ENCODE measurements at places on chromosomes 16 and 17.

- DNase-seq: no peak
These were observed 114.5 kb upstream of the GSE1 start for GRCh38 chr16:85498607-85499006.

GRCh38 chr16:83542491-83542890, 265.3 kb upstream of the HSBP1 start:
- no peak for DNase-seq

- peak; percentile 31 for DNase-seq
These were observed 3.7 kb downstream of the ADAD2 start for GRCh38 chr16:84194470-84195200.

DNA sequence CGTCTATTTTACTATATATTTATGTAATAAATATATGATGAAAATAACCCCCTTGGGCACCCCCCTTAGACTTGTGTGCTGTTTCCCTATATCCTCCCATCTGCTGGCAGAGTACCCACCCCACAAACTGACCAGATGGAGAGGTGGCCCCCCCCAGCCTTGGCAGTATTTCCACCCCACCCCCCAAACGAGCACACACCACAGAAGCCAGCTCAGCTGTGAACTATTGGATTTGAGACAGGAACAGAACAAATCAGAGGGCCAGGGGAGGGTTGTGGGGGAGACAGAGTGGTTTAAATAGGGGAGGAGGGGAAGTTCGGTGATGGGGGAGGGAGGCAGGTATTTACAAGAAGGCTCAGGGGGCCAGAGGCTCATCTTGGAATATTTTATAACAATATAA, 7.8 kb downstream of the NR1D1 start:
- no peak for DNase-seq

DNA sequence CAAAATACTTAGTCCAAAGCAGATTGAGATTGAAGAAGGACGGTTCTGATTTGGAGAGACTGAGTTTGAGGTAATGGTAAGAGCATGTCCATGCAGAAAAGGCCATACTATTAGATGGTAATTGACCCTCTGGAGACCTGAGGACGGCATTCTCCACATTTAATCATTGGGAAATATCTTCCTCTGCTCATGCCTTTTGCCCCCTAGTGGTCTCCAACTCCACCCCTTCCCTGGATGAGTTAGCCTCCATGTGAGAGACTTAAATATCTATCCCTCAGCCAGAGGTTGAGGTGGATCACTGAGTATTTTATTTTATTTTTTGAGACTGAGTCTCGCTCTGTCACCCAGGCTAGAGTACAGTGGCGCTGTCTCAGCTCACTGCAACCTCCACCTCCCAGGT, 10.4 kb upstream of the OR3A1 start:
- no peak for DNase-seq

GRCh38 chr17:47905221-47905733, 9.2 kb downstream of the SP2 start:
- DNase-seq: no peak

- DNase-seq: no peak
These were observed 68.7 kb downstream of the AATF start for GRCh38 chr17:37017404-37017803.

- no peak for DNase-seq
These were observed 8.5 kb downstream of the SNN start for GRCh38 chr16:11676799-11677198.

GRCh38 chr17:80352216-80352895, 62.6 kb upstream of the ENDOV start:
- no peak for DNase-seq

DNA sequence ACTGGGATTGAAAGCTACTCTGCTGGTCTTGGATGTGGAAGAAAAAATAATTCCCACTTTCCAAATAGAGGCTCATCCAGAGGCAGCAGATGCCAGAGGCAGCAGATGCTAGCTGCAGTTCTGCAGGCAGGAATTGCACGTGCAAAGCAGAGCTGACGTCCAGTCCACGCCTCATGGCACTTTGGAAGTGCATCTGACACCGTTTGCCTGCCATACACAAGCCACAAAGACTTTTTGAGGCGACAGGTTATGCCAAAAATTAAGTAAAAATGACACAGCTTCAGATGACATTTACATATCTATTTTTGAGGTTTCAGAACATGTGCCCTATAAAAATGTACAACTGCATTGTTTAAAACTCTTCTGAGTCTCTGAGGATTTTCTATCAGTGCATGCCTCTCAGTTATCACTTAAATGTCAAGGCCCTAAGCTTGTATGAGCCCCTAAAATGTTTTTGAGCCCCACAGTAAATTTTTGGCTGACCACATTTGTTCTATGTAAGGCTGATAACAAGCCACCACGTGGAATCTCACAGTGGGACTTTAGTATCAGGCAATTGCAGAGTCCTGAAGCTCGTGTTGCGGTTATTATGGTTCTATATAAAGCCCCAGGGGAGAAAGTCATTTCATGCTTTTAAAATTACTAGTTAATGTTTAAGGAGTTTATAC, 239.2 kb downstream of the PRKCA start:
- no peak for DNase-seq

Data from CD8-positive, alpha-beta T cell (primary cell).